ENCODE measurements at places on chromosomes 12 and 14. TPM values are rescaled to one million over a fixed set of nuclear protein-coding genes. Genes with fewer than 3 reads are reported as not detected.

DNA sequence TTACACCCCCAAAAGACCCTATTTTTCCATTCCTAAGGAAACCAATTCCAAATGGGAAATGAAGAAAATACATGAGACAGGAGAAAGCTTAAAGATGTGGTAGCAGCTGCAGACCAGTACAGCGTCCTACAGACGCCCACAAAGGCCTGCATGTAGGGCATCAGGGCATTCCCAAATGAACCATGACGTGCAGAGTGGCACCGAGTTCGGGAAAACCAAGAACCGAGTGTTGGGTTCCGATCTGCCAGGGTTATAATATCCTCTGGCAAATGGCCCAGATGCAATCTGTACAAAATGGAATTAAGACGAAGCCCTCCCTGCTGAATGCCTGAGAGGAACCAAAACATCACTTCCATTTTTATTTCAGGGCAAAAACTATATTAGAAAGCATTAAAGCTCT, 34.4 kb upstream of the SELPLG start:
- no peak for DNase-seq

DNA sequence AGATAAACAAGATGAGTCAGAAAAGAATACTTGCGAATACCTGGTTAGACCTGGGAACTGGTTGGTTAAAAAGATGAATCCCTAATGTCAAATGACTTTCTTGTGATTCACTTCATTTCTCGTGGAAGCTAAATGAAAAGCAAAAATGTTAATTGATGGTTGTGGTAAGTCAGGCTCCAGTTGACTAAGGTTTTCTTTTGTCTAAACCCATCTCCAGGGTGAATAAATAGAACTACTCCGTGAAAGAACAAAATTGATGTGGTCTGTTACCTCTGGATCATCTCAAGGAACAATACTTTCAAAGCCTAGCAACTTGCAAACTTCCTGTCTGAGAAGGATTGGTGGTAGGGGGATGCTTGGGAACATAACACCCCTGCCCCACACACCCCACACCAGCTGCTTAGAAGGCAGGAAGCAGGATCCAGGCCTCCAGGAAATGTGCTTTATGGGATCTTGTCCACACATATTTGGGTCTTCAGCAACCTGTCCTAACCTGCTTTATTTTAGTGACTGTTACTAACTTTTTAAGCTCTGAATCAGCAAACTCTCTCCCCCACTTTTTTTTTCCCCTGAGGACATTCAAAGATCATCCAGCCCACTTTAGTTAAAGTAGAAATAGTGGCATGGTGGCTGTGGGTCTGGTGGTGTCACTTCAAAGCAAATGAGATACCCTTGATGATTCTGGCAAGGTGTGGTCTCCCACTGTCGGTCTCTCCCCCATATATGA, 60.4 kb upstream of the PTHLH start:
- DNase-seq: no peak

DNA sequence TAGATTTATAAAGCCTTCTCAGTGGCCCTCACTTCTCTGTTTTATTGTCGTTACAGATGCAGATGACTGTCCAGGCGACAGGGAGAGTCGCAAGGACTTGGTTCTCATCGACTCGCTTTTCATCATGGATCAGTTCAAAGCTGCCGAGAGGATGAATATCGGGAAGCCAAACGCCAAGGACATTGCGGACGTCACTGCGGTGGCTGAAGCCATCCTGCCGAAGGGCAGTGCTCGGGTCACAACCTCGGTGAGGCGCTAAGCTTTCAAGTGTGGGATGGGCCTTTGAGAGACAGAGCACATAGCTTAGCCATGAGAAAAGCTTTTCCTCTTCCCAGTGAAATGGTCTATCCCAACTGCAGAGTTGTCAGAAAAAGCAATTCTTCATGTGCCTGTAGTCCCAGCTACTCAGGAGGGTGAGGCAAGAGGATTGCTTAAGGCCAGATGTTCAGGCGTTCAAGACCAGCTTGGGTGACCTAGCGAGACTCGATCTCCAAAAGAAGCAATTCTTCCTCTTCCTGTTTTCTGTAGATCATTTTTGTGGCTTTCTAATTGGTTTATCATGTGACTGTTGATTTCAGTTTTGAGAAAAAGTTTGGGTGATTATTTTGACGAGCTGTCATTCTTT, 56.4 kb downstream of the EP400 start:
- no peak for DNase-seq

GRCh38 chr12:11653215-11653753, 3.8 kb downstream of the ETV6 start:
- DNase-seq: no peak

DNA sequence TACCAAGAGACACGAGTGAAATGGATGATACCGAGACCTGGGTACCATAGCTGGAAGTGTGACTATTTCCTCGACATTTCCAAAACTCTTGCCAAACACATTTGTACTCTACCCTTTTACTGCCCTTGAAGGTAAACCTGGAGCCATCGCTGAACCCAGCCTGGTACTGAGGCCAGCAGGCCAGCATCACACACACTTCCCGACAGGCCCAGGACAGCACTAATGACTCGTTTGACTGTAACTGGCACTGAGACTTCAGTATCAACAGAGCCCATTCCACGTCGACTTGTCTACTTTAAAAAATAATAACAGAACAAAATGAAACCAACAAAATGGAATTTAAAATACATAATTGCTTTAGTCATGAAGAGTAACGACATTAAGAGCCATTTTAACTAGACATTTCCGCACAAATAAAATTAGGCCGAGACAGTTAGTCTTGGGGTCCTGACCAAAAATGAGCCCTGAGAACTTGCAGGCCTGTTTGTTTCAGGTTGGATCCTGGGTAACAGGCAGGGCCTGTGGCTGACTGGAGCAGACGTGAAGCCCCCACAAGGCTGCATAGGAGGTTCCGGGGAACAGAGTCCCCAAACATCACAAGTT, 94.3 kb downstream of the RIMBP2 start:
- no peak for DNase-seq

DNA sequence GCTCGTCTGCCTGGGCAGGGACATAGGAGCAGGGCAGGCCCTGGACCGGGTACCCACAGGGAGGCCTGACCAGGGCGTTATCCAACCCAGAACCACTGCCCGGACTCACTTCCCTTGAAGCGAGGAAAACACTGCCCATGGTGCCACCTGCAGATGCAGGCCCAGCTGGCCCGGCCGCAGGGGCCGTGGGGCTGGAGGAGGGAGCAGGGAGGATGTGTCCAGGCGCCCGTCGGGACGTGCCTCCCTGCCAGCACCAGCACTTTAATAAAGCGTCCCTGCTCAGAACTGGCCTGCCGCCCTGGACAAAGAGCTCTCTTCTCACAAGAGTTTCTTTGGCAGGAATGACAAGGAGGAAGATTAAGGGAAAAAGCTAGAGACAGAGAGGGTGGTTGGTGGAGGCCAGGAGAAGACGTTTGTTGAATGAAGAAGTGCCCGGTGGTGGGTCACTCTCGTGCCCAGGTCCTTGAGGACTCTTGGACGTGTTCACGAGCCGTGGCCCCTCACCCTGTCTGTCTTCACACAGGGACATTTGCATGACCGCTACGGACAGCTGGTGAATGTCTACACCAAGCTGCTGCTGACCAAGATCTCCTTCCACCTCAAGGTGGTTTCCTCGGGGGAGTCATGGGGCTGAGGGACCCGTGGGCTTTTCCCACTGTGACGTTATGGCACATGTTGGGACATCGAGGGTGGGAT, 14.2 kb downstream of the HIP1R start:
- DNase-seq: no peak

GRCh38 chr14:86357119-86357518, 827.2 kb downstream of the FLRT2 start:
- no peak for DNase-seq

DNA sequence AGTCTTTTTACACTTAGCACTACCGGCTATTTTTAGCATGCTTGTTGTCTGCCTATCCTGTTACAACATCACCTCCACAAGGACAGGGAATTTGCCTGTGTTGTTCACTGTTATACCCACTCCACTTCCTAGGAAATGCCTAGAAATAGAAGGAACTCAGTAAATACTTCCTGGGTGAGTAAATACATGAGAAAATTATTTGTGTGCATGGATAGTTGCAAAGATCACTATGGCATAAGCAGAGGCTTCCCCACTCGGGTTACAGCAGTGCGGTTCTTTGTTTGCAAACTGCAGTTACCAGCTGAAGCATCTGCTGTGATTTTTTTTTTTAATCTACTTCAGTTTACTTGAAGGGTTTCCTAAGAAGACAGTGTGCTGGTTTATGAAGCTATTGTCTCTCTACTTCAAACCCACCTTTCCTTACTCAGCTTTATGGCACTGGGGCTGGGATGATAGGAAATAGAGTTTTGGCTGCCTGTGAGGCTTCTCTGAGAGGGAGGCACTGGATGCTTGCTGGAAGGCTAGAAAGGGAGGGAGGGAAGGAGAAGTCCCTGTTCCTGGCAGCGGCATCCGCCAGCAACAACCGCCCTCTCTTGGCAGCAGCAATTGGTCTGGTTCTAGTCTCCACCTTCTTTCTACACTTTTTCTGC, 29.0 kb downstream of the PDE6H start:
- DNase-seq: no peak

- no peak for DNase-seq
These were observed 55.6 kb upstream of the GTF2A1 start for GRCh38 chr14:81276073-81277069.

DNA sequence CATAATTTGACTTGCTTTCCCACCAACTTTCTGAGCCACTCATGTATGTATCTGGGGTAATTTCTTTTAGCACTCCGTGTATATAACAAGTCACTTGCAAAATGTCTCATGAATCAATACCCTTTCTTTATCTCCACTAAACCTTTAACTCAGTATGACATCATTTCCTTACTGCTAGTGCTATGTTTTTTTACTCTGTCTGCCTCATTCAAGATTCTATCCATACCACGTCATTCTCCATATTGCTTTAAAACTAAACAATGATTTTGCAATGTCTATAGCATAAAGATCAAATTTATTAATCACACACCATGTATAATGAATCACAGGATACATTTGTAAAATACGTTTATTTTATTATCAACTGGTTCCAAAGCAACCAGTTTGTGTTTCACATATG, 178.2 kb downstream of the PIK3C2G start:
- no peak for DNase-seq

DNA sequence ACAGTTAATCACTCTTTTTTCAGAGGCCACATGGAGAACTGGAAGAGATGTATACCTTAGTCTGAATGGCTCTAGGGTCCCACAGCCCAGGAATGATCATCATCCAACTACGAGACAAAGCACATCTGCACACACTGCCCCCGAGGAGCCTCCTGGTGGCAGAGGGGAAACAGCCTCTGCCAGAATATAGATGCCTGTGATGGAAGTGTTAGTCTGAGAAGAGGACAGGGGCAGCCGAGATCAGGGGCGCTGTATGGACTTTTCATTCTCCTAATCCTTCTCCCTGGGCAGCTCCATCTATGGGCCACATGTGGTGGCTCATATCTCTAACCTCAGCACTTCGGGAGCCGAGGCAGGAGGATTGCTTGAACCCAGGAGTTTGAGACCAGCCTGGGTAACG, 82.8 kb upstream of the CAPRIN2 start:
- no peak for DNase-seq

Gene PHETA1
- polyA plus RNA-seq: 16.8 TPM

Gene PPFIA2
- polyA plus RNA-seq: 5.0 TPM

Gene ZNF839
- polyA plus RNA-seq: 22.3 TPM

All from renal pelvis (tissue), 12 donors.